ENCODE measurements at places on chromosomes 7 and 10.

DNA sequence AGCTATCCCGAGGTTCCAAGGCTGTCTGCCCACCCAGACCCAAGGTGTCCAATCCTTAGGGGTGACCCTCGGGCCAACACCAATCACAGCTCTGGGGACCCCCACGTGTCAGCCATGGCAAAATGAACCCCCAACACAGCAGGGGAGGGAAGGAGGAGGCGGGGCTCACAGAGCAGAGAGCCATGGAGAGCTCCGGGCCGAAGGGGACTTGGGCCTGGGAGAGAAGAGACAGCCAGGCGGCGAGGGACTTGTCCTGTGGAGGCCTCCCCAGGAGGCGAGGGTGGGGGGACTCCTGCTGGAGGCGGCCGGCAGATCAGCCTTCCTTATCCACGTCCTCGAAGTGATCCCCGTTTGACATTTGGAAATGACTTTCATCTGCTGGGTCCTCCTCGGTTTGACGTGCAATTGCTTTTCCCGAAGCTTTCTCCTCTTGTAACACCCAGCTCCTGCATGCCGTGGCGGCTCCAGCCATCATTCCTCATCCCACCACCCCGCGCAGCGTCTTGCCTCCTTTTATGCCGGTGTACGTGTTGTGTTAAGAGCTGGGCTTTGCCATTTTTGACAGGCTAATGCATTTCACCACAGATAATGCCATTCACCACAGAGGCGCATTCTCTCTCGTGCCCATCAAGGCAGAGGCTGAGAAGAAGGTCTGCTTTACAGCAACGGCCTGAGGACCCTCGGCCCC is 337.4 kb downstream of the DNAJB6 start:
- no peak for DNase-seq

GRCh38 chr10:69180525-69181204 is 631 bp downstream of the SUPV3L1 start:
- DNase-seq = peak; percentile 15

- peak; percentile 82 for DNase-seq
Measured at GRCh38 chr10:95445837-95446486, 115.2 kb downstream of the SORBS1 start.

DNA sequence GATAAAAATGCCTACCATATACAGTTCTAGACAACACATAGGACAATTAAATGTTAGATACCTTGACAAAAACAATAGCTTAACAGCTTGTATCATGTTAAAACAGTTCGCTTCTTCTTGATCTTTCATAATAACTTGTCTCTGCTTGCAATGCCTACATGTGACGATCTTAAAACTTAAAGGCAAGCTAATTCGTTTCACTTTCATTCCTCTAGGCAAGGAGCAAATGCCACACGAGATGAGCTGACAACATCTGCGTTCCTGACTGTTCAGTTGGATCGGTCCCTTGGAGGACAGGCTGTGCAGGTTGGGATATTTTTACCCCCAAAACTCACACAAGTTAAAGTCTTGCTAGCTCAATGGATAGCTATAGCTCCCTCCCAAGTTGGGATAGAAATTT is 51.6 kb upstream of the ARL4A start:
- DNase-seq = no peak

DNA sequence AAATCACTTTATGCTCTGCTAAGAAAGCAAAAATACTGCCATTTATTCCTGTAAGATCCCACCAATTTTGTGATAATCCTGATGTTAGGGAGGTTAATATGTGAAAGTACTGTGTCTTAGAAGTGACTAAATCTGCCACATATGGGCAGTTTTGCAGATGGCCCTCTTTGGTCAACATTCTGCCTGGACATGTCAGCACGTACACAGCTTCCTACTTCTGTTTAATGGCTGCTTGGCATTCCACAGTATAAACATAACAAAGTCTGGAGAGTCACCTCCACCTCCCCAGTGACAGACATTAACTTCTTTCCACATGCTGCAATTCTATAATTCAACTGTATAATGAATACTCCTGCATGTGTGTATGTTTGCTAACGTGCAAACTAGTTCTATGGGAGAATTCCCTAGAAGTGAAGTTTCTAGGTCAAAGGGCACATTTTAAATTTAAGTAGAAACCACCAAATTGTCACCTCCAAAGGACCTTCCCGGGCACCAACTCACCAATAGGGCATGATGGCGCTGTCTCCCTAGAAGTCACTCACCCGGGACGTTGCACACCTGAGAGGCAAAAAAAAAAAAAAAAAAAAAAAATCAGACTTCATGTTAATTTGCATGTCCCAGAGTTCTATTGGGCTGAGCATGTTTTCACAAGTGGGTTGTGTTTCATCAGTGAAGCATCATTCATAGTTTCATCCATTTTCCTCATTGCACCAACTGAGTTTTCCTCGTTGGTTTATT is 38.9 kb downstream of the MKI67 start:
- DNase-seq = no peak

DNA sequence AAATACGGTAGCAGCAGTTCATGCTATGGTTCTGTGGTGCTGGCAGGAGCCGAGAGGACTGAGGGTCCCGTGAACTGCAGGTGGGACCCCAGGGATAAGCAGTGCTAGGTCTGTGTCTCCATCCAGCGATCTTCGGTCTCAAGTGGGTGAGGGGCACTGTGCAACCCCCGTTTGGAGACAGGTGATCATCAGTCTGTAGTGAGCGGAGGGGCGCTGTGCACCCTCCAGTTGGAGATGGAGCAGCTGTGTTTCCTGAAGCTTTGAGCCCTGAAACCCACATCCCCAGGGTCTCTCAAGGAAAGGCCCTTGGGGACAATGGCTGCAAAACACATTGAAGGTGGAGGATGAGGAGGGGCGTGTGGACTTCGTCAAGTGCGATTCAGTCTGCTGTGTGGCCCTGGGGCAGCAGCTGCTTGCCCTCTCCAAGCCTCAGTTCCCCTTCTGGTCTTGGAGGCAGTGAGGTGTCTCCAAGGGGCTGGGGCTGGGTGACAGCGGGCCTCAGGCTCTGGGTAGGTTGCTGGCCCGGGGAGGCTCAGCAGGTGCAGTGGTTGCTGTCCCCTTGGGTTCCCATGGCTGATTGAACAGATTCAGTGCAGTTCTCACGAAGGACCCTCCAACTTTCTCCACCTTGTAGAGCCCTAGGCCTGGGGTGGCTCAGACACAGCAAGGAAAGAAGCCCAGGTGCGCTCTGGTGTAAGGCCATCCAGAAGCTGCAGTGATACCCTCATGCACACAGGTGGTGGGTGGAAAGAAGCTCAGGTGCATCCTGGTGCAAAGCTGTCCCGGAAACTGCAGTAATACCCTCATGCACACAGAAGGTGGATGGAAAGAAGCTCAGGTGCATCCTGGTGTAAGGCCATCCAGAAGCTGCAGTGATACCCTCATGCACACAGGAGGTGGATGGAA is 160.6 kb downstream of the ADARB2 start:
- DNase-seq = no peak

DNA sequence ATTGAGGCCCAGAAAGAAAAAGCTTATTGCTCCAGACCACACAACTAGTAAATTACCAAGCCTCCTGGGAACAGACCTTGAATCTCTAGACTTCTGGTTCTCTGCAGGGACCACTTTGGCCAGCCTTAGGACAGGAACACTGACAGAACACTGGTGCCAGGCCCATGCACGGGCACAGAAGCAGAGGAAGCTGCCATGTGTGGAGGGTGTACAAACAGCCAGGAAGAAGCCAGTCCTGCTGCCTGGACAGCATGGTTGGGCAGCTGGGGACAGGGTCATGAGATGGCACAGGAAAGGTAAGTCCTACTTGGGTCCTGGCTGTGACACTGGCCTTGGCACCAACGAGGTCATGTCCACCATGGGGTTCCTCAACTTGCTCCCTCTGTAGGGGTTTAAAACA is 19.2 kb downstream of the MMRN2 start:
- no peak for DNase-seq

DNA sequence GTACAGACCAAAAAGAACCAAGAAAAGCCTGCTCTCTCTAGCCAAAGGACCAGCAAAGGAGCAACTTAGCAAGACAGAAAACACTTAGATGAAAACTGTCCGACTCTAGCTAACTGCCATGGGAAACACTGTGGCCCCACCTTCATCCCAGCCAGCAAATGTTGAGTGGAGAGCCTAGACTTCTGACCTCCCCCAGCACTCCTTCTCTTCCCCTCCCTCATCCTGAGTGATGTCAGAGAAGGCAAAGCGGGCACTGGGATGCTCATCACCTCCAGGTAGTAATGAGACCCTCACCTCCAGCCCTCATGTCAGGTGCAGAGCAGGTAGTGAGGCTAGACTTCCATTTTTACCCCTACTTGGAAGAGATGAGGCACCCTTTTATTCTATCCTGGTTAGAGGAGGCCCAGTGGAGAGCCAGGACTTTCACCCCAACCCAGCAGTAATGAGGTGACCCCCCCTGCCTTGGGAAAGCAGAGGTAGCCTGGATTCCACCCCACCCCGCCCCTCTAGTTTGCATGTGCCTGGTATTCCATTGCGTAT is 16.9 kb downstream of the CUZD1 start:
- no peak for DNase-seq

GRCh38 chr10:1661859-1662437 is 75.4 kb downstream of the ADARB2 start:
- no peak for DNase-seq

DNA sequence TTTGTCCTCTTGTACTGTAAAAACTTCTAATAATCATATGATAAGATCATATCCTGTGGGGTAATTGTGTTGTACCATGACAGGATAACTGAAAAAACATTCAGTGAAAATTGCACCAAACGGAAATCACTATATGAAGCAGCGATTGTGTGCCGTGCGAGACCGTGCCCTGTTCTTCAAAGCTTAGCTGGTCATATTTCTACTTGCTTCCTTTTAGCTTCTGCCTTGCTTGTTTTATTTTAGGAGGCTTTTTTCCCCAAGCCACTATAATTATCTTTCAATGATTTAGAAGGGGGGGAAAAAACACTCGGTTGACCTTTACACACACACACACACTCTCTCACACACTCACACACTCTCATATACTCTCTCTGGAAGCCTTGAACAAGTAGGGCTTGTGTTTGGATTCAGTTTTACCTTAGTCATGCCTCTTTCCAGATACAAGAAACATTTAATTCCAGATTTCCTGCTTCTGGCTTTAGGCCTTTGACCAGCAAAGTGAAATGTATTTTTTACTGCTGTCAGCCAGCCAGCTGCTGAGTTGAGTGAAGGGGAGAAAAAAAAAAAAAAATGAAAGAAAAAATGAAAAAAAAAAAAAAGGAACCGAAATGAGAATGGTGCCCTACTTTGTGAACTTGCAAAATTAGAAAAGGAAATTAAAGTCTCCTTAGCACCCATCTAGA is 181.4 kb downstream of the ARID5B start:
- DNase-seq = peak; percentile 57

DNA sequence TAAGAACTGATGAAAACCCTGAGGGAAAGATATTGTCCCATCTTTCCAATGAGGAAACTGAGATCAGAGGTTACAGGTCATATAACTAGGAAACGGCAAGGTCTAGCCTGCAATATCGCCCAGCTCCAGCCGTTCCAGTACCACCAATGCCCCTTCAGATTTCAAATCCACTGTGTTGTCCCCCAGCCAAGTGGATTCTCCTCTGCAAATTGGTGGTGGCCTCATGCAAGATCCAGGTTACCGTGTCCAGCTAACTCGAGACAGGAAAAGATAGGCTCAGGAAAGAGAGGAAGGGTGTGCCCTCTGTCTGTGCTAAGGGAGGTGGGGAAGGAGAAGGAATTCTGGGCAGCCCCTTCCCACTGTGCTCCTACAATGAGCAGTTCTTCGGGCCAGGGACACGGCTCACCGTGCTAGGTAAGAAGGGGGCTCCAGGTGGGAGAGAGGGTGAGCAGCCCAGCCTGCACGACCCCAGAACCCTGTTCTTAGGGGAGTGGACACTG is 25.3 kb downstream of the PRSS2 start:
- DNase-seq = no peak

DNA sequence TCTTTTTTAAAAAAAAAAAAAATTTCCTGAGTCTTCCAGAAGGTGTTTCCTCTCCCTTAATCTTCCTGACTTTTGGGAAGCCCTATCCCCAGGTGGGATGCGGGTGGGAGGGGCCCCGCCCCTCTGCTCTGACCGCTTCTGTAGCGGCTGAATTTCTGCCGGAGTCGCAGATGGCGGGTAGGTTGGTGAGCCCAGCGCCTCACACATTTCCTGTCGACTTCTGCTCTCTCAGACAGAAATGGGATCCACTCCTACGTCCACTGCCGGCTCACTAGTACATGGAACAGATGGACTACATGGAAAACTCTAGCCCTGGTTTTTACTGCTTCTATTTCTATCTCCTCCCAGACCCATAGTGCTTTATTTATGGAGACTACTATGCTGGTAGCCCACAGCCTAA is 90.9 kb downstream of the NEUROD6 start:
- DNase-seq = no peak

GRCh38 chr7:36794689-36795088 is 70.4 kb upstream of the AOAH start:
- no peak for DNase-seq

DNA sequence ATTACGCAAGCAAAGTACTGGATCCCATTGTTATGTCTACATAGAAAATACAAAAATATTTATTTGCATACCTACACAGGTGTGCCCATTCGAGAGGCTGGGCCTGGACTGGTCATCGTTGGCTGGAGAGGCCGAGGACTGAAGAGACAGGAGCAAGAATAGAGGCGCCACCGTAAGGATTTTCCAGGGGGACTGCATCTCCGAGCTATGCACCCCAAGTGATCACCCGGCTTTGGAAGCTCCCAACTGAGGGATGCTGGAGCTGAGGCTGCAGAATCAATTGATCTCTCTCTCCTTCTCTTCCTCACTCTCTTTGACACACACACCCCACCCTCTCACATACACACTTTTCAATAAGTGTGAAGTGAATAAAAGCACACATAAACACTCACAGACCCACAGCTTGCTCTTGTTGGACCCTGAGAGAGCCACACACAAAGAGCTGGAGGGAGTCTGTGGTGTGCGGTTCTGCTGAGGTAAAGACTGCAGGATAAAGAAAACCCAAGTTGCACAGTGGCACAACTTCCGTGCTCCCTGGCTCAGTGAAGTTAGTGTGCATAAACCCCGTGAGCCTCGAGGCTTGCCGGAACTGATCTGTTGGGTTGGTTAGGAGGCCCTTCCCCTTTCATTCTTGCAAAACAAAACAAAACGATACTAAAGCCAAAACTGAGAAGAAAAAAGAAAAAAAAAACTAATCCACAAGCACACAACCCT is at the start of gene AOAH:
AOAH (minus strand) TSS at position 544 of the 714 bp plus-strand sequence; CDS start at position 198, 346 bp downstream.
- no peak for DNase-seq

DNA sequence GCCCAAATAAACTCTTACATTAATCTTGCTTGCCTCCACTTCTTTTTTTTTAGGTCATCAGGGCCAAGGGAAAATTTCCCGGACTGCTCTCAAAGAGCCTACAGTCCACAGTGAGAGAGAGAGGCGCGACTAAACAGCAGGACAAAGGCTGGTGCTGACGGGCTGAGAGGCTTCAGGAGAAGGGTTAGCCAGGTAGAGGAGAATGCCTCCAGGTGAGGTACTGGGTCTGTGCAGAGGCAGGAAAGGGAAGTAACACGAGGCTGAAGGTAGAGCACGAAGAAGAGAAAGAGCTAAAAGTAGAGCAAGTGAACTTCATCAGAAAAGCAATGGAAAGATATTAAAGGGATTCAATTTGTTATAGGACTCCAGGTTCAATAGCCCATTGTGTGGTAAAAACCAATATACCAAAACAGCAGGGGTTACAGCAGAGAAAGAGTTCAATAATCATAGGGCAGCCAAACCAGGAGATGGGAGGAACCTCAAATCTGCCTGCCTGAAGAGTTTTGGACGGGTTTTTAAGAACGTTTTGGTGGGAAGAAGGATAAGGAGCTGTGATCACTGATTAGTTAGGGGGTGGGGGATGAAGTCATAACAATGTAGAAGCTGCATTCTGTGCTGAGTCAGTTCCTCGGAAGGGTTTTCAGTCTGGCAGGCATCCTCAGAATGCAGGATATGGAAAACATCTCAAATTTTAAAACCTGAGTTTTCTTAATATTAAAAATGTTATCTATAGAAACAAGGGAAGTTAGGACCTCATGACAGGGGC is 171.5 kb downstream of the AKR1D1 start:
- DNase-seq = peak; percentile 6

All from fibroblast of skin of back (primary cell).